NCI-H2081 treated with DMSO at 0.1 percent for 48 hours (cell line): ENCODE measurements at places on chromosomes 4 and X.

- DNase-seq = no peak
Measured at GRCh38 chrX:129747533-129747932, 8.8 kb downstream of the XPNPEP2 start.

DNA sequence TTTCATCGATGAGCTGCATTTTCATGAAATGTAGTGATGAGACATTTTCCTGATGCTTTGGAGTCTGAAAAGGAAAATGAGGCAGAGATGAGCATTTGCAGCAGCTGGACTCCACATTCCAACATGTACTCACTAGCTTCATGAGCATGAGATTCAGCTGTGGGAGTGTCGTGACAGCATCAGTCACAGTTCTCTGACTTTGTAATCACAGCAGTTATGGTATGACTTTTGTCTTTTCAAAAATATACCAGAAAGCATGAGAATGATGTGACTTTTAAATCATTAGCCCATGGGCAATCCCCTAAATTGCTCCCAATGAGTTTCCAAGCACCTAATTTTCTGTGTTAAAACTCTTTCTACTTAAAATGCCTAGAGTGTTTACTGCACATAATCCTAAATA is 18.3 kb upstream of the MSL3 start:
- DNase-seq = no peak

DNA sequence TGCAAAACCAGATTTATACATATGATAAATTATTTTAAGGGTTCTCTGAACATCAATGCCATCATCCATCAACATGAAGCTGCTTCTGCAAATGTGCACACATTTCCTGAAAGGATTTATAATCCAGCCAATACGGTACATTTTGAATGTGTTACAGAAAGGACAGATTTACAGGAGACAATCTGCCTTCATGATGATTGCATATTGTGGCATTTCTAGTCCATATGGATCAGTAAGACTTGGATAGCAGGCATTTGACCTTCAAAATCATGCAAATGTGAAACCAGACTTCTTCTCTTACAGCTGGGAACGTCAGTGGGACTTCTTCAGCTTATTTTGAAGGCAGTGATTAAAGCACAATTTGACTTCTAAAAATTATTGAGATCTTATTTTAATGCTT is 217.3 kb upstream of the GK2 start:
- DNase-seq = no peak

GRCh38 chr4:69830560-69831269 is 29.2 kb downstream of the SULT1E1 start:
- DNase-seq = peak; percentile 29

- no peak for DNase-seq
Measured at GRCh38 chr4:8613421-8614364, 21.1 kb downstream of the CPZ start.

- no peak for DNase-seq
Measured at GRCh38 chr4:88672987-88673386, 24.6 kb downstream of the NAP1L5 start.

DNA sequence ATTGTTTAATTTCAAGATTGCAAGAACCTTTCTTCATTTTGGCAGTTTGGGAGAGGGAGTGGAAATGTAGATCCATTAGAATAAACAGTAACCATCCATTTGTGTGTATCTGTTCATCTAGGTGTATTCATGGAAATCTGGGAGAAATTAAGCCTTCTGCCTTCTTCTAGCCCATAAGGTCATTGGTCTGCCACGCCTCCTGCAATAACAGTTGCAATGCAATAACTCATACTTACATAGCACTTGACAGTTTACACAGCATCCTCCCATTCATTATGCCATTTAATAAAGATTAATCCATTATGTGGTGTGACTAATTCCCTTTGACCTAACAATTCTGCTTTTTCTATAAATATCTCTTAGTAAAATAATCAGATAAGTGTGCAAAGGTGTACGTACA is 42.6 kb downstream of the SHROOM4 start:
- DNase-seq = no peak

GRCh38 chr4:89653012-89653411 is 183.9 kb downstream of the SNCA start:
- no peak for DNase-seq

DNA sequence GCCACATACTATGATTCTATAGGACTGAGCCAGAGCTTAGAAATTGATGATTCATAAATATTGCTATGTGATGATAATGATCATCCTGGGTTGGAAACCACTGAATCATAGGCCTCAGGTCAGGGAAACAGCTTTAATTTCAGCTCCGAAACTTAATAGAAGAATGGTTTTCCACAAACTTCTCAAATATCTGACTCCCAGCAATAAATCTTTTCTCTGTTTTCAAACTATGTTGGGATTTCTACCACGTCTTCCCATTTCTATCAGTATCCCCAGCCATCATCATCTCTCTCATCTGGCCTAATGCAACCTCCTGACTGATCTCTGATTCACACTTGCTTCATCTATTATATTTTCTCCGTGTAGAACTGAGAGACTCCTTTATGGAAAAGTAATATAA is 521.8 kb upstream of the AGA start:
- no peak for DNase-seq

- DNase-seq = no peak
Measured at GRCh38 chrX:103783971-103784370, 7.3 kb downstream of the PLP1 start.
